ENCODE measurements at places on chromosomes 1 and 21. TPM values are rescaled to one million over a fixed set of nuclear protein-coding genes. Genes with fewer than 3 reads are reported as not detected.

DNA sequence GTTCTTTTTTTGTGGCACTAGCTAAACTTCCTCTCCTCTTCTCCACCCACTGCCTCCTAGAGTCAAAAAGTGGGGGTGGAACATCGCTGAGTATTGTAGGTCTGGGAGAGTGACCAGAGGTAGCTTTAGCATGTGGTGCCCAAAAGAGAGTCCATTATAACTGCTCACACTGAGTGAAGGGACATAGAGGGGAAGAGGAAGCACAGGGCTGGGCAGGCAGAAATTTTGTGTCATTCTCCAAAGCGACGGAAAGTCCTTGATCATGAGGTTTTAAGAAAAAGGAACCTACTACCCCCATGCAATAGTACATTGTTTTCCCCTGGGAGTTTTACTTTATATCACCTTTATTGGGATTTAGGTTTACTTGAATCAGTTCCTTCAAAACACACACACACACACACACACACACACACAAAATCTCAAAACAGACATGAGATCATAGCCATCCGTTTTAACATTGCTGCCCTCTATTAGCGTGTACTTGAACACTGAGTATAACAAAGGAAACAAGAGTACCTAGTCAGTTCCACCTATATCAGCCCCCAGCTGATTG, 4.1 kb downstream of the CD84 start:
- DNase-seq = no peak

GRCh38 chr1:24846671-24847070, 83.4 kb downstream of the RUNX3 start:
- DNase-seq = no peak

DNA sequence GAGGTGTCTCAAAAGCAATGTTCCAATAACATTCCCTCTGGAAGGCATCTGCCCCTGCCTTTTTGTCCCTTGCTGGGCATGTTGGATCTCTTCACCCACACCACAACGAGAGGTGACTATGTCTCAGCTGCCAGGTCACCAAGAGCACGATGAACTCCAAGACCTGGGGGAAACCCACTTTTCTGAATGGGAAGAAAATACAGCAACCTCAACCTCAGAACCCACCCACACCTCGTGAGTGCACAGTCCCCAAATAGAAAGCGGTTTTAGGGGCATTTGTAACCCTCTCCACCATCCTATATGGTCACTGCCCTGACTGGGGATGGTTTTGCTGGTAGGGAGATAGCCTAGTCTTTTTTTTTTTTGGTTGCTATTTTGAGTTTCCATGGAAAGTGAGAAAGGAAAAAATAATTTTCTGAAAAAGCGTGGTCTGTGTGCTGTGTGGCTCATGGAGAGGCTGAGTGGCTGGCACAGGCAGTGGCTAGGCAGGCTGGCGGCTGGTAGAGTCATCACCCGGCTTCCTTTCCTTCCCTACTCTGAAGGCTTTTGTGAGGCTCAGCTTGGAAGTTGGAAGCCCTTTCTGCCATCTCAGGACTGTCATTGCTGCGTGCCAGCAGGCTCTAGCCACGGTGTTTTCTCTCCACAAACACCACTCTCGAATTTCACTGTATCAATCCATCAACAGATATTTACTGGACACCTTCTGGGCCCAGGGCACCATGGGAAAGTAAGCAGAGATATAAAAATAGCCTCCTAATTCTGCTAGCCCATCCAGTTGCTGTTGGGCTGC, 15.8 kb downstream of the TSPAN2 start:
- DNase-seq = no peak

PDC gene
- not detected for total RNA-seq

DNA sequence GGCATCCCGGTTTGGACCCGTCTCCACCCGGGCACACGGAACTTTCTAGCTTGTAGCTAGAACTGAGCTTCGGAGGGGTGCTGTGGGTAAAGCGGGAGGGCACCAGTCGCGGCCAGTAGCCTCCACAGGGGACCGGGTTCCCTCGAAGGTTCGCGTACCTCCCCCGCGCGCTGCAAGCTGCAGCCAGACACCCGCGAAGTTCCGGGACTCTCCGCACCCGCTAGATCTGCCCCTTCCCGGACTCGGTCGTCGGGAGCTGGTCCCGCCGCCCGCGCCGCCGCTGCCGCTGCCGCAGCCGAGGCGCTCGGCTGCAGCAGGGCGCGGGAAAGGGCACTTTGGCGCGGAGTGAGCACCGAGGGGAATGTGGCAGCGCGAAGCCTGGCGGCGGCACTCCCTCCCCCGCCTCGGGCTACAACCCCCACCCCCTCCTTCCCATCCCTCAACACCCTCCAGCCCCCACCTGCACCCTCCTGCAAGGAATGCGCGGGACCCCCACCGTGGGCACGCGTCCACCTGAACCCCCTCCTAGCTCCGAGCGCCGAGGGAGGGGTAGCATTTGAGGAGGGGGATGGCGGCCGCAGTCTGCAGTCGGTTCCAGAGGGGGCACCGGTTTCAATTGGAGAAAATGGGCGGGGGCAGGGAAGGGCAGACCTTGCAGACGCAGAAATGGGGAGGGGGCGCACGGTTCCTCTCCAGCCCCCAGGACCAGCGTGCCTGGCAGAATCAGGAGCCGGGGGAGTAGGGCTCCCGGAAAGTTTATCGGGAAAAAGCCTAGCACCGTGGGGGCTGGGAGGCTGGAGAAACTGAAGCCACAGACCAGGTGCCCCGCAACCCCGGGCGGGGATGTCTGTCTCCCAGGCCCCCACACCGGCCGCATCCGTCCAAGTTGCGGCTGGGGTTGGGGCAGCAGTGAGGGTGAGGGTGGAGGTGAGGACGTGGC, 968 bp downstream of the CSMD2 start:
- DNase-seq = no peak

ASCL5 gene
- total RNA-seq = not detected

- DNase-seq = no peak
Measured at GRCh38 chr1:237953238-237953637, 62.5 kb upstream of the ZP4 start.

GRCh38 chr1:44636083-44636687, 38.1 kb downstream of the TMEM53 start:
- no peak for DNase-seq

GRCh38 chr1:106780066-106780465, 276.4 kb upstream of the PRMT6 start:
- no peak for DNase-seq

DNA sequence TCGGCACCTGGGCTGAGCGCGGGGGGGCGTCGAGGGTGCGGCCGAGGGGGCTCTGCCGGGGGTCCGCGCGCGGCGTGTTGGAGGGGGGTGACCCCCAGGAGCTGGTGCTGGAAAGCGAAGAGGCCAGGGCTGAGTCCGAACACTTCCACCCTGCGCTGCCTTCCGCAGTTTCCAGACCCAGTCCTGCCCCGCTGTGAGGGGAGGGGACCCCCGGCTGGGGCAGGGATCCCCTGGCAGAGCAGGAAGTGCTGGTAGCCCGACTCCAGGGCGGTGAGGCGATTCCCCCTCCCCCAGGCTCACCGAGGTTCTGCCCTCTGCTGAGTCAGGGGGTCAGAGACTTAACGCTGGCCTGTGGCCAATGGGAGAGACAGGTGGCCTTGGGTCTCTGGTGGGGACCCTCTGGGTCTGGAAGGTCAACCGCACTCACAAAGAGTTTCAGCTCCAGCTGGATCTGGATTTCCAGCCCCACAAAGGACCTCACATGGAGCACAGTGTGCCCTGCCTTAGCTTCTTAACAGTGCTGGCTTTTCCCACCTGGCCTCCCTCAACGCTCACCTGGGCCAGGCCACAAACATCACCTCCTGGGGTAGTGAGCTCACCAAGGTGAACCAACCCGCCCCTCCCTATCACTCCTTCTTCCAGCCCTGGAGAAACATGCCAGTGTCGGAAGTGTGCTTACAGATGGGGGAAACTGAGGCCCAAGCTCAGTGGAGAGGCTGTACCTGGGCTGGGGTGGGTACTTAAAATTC, 39.8 kb upstream of the SYNC start:
- no peak for DNase-seq

GRCh38 chr1:199174336-199174735, 535.5 kb downstream of the PTPRC start:
- no peak for DNase-seq

FCER1G gene
- not detected for total RNA-seq

DNA sequence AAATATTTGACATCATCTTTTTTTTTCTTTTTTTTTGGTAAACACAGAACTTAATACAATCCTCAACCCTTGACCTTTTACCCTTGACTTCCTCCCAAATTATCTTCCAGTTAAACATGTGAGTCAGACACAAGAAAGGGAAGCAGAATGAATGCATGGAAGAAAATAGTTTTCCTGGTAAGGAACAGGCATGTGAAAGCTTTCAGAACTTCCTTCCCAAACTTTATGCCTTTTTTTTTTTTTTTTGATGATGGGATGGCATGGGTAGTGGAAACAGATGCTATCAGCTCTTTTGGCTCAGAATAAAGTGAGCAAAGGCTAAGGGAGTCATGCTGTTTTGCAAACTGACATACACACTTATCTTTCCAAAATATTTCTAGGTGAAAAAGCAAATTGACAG, 1079.1 kb downstream of the TTLL7 start:
- DNase-seq = no peak

DNA sequence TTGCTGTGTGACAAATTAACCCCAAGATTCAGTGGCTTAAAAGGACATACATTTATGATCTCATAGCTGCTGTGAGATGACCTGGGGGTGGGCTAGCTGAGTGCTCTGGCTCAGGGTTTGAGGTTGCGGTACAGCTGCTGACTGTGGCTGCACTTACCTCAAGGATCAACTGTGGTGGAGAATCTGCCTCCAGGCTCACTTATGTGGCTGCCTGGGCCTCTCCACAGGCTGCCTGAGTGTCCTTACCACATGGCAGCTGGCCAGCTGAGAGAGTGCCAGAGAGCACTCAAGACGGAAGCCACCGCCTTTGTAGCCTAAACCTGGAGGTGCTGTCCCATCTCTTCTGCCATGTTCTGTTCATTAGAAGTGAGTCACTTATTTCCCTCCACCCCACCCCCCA, 5.7 kb downstream of the LRRC71 start:
- no peak for DNase-seq

MX1 gene
- total RNA-seq = 9.8 TPM

DNA sequence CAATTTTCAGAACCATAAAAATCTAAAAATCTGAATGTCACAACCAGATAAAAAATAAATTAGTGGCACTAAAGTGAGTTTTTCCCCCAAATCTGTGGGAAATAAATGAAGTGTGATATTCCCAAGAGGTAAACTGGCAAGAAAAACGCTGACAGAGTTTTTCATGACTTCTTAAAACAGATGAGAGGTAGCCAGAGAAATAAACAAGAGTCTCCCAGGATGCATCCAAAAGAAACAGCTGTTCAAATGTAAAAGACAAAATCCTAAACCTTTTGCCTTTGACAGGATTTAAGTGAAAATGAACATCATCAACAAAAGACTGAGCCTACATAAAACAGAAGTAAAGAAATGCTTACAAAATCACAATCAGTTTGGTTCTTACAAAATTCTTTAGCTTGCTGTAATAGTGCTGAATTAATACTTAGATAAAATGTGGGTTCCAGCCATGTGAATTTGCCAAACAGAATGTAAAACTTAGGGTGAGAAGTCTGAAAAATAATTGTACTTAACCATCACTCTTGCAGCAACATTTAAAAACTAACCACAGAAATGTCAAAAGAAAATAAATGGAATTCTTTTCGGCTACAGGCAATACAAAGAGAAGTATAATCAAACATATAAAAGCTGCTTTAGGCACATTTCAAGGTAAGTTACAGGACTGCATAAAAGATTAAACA, 133.6 kb downstream of the EIF4G3 start:
- no peak for DNase-seq

- DNase-seq = no peak
Measured at GRCh38 chr1:54583871-54584270, 35.8 kb downstream of the ACOT11 start.

AZIN2 gene
- total RNA-seq = 5.1 TPM

- no peak for DNase-seq
Measured at GRCh38 chr1:238624776-238625175, 734.1 kb upstream of the ZP4 start.

PPFIA4 gene
- 4.9 TPM for total RNA-seq

- no peak for DNase-seq
Measured at GRCh38 chr1:170568197-170568596, 36.2 kb downstream of the GORAB start.

NBPF14 gene
- 16.8 TPM for total RNA-seq

- DNase-seq = no peak
Measured at GRCh38 chr1:21238141-21238800, 52.0 kb downstream of the ECE1 start.

DNA sequence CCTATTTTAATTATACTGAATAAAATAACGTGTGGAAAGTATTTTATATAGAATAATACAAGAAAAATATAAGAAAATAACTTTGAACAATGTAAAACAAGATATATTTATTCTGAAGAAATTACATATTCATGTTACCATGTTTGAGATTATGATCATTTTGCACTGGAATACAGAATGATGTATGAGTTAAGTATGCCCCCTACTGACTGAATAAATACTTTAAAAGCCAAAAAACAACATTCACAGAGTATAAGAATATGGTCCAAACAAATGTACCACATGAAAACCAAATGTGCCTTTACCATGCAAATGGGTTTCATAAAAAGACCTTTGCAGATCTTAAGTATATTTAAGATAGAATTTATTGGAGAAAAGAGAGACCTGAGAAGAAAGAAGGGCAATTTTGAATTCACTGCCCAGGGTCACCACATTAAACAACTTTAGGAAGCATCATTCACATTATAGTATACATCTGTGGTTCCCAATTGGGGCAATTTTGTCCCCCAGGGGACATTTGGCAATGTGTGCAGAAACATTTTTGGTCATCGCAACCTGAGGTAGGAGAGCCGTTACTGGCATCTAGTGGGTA, 136.6 kb upstream of the GFI1 start:
- DNase-seq = no peak

DNA sequence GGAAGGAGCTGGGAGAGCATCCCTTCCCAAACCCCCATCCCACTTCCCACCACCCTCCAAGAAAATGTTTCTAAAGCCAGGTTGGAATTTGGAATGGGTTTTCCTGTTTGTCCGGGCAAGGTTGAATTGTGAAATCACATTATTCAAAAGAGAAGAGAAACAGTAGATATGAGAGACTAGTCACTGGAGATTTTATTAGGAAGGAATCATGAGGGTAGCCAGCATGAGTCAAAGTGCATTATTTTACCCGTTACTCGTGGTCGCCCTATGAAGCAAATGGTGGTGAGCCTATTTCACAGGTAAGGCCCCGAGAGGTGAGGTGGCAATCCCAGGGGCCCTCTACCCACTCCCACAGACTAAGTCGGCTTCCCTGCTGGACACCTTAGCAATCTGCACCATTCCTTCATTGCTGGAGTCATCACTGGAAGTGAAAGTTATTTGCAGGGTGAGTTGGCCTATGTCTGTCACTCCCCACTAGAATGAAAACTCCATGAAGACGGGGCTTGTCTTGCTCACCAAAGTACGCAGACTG, 52.8 kb downstream of the TOMM20 start:
- no peak for DNase-seq

ATP1A4 gene
- 0.27 TPM for total RNA-seq

- no peak for DNase-seq
Measured at GRCh38 chr1:77664939-77665516, 17.4 kb downstream of the ZZZ3 start.

RGS21 gene
- not detected for total RNA-seq

DPT gene
- 0.22 TPM for total RNA-seq

OLFML2B gene
- total RNA-seq = 11.9 TPM

UTS2 gene
- not detected for total RNA-seq

Data from type B pancreatic cell (in vitro differentiated cells).